ENCODE measurements at places on chromosomes 3 and 15.
A peak's percentile ranks its signal among the peaks of the same experiment; 100 is the strongest.

- no peak for DNase-seq
These were observed 512.2 kb upstream of the ALCAM start for GRCh38 chr3:104854468-104854867.

GRCh38 chr3:50333744-50334328 is 5.8 kb upstream of the TUSC2 start:
- no peak for DNase-seq

DNA sequence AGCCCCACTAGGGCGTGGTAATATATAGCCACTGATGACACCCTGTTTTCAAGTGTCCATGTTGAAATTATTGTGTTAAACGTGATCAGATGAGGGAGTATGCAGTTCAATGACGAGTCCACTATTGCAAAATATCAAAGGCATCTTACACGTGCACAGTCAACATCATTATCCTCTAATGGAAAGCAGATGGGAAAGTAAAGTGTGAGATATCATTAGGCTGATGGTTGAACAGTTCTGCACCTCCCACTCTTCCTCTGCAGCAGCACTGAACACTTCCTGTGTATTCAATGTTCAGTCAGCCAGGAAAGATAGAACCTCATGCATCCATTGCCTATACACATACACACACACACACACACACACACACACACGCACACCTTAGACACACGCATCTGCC is 431.8 kb upstream of the CCDC54 start:
- DNase-seq, result no peak

DNA sequence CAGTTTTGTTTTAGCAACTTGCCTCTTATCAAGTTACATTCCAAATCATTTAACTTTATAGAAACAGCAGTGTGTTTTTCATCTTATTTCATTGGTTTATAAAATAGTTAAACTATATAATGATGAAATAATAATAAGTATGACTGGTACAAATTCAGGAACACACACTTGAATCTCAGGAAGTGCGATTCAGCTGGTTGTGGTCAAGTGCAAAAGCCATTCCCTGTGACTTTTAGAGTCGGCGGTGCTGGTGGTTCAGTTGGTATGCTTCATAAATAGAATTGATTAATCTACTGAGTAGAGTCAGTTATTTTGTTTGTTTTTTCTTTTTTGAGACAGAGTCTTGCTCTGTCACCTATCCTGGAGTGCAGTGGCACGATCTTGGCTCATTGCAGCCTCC is 22.7 kb downstream of the SACM1L start:
- DNase-seq, result no peak

DNA sequence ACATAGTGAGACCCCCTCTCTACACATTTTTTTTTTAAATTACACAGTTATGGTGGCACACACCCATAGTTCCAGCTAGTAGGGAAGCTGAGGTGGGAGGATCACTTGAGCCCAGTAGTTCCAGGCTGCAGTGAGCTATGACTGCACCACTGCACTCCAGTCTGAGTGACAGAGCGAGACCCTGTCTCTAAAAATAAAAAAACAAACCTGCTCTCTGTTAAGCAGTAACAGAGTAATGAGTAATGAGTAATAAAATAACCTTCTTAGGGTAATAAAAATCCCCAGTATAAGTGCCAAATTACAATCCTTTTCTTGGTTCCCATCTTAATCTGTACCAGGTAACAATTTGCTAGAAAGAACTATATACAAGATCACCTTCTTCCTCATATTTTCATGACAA is 65.9 kb upstream of the PLXND1 start:
- DNase-seq, result no peak

- no peak for DNase-seq
These were observed 36.1 kb upstream of the CA12 start for GRCh38 chr15:63417721-63418120.

DNA sequence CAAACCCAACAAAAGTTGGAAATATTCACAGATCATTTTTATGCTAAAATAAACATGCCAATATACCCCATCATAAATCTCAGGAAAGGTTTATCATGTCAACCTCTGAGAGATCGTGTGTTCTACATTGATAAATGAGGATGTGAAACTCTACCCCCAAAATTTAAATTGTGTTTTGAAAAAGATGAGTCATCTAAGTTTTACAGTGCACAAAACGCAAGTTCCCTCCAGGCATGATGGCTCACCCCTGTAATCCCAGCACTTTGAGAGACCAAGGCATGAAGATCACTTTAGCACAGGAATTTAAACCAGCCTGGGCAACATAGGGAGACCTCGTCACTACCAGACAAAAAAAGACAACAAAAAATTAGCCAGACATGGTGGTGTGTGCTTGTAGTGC is 1487.0 kb upstream of the GBE1 start:
- no peak for DNase-seq

GRCh38 chr3:31369637-31370379 is 162.9 kb upstream of the STT3B start:
- no peak for DNase-seq

DNA sequence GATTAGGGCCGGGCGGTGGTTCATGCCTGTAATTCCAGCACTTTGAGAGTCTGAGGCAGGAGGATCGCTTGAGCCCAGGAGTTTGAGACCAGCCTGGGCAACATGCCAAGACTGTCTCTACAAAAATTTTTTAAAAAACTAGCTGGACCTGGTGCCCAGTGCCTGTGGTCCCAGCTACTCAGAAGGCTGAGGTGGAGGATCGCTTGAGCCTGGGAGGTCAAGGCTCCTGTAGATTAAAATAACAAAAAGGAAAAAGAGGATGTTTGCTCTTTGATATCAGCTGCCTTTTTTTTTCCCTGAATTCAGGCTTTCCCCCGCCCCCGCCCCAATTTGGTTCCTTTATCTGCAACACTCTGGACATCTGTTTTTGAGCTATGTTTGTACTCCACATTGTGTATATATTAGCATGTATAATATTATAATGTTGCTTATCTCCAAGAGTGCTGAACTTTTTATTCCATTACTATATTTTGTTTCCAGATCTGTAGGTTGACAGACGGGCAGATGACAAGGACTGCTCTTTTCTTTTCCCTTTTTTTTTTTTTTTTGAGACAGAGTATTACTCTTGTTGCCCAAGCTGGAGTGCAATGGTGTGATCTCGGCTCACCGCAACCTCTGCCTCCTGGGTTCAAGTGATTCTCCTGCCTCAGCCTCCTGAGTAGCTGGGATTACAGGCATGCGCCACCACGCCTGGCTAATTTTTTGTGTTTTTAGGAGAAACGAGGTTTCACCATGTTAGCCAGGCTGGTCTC is 4.6 kb downstream of the SNAP23 start:
- no peak for DNase-seq

DNA sequence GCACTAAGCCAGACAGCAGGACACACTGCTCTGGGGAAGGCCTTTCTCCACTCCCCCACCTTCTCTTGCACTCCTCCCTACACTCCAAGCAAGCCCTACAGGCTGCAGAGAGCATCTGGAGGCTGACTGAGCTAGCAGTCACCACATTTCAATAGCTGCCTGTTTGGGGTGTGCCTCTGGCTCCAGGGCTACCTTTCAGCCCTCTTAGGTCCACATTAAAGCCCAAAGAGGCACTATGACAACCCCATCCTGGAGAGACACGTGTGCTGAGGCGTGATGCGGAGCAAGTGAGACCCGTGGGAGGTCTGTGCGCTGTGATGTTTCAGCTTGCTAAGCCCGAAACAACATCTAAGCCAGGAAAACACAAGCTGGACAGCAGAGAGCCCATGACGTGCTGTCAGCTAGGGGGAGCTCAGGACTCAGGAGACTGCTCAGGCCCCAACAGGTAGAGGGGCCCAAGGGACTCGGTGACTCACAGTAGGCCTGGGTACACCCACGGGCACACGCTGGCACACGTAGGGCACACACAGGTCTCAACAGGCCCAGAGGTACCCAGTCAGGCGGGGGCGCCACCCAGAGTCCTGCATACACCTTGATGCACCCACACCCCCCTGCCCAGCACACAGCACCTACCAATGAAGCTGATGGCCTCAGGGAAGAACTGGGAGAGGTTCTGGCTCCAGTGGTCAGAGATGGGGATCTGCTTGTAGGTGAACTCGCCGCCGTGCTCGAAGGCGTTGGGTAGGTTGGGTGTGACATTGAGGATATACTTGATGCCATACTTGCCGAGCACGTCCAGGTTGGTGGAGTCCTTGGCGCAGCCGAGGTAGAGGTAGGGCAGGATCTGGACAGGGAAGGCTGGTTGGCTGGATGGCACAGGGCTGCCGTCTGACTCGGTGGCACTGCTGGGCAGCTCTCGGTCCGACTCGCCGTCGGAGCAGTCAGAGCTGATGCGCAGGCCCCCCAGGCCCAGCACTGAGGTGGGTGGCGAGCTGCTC is 2.8 kb downstream of the DUSP7 start:
- no peak for DNase-seq

DNA sequence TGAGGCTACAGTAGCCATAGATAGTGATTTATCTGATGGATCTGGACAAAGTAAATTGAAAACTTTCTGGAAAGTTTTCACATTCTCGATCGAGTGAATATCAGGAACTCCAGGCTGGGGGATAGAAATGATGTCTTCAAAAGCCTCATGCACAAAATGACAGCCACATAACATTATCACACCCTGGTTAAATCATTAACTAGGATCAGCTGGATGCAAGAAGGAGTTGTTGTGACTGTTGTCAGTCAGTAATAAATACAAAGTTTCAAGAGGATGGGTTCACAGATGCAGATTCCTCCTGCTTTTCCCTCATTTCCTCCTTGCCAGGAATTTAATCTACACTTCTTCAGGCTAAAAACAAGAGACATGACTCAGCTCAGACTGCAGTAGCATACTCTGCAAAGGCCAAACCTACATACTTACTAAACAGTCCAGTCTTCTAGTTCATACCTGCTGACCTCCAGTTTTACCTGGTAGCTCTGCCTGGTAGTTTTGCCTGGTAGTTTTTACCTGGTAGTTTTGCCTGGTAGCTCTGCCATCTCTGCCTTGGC is 40.9 kb downstream of the C2CD4A start:
- DNase-seq, result no peak

DNA sequence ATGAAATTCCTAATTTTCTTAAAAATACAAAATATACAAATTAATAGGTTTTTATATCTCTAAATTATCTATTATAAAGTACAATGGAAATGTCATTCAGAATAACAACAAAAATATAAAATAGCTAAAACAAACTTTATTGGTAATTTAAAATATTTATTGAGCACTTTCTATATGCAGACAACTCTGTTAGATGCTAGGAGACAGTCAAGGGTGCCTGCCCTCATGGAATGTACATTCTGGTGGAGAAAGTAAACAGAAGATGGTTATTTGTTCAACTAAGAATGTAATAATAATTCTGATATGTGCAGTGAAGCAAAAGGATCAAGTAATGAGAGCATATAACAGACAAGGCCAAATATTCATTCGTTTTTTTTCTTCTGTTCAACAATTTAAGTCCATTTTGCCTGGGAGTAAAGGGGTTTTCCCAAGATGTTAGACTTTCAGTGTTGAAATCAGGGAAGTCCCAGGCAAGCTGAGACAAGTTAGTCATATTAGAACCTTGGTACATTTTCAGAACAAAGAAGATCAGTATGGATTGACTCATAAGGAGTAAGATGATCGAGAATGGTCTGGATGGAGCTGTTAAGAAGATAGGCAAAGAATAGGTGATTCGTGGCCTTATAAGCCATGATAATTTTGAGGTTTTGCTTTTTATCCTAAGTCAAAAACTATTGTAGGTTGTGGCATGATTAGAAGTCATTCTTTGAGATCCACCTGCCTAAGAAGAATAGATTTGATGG is 150.2 kb upstream of the MLF1 start:
- DNase-seq, result no peak

- no peak for DNase-seq
These were observed 61.9 kb downstream of the FRMD4B start for GRCh38 chr3:69323941-69324340.

DNA sequence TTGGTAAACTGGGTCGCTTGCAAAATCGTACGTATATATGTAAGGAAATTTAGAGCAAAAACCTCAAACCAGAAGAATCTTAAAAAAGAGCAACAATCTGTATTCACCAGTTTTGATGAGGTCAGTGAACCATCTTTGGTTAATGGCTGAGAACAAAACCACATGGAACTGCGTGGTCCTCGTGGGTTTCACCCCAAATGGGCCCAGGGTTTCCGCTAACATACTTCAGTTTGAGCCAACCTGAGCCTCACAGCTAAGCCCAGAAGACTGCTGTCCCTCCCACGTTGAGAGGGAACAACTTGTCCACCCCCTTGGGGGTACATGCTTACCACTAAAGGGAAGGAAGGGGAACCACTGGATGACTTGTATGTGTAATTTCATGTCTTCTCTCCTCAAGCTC is 204.6 kb downstream of the CACNA2D3 start:
- no peak for DNase-seq

DNA sequence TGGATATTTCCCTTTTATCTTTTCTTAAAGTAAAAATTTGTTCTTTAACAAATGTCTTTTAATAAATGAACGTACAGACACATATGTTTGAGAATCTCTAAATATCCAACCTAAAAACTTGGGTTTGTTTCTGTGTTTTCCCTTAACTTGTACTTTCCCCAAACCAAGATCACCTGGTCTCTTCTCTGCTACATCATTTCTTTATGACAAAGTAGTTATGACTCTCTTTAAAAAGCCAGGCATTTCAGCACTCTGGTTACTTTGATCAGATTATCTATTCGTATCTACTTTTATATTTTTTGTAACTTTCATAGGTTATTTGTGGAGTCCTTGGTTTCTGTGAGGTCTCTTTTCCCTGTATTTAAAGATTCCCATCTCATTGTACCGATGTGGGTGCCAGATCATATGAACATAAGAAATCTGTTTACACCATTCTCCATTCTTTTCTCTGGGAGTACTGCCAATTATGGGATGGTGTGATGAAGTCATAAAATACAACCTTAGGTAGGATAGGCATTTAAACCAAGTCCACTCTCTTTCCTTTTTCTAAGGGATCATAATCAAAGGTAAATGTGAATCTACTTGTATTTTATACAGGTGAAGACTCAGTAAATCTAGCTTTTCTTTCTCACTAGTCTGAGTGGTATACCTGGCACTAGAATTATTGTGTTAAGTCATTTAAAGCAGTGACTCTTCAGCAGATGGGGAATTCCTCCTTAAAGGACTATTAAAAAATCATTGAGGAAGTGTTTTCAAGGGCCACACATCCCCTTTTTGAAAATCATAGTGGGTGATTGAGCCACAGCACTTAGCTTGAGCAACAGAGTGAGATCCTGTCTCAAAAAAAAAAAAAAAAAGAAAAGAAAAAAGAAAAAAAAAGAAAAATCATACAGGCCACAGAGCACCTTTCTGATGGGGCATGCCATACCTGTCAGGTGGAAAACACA is 12.4 kb upstream of the NFKBIZ start:
- peak; percentile 63 for DNase-seq

GRCh38 chr3:101685870-101686307 is 629 bp downstream of the RPL24 start:
- DNase-seq, result no peak

DNA sequence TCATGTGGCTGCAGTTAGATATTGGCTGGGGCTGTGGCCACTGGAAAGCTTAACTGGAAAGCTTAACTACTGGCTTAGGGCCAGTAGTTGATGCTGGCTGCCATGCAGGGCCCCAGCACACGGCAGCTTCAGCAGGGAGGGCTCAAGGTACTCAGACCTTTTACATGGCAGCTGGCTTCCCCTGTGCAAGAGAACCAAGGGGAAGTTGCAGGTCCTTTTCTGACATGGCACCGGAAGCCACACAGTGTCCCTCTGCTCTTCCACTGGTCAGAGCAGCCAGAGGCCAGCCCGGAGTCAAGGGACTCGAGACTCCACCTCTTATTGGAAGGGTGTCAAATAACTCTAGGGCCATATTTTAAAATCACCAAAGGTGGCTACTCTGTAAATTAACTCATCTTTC is 24.5 kb downstream of the CCR9 start:
- no peak for DNase-seq

GRCh38 chr3:104715972-104716371 is 650.7 kb upstream of the ALCAM start:
- no peak for DNase-seq

Measured in H4 (cell line).